ENCODE measurements at places on chromosomes 11 and 22.

DNA sequence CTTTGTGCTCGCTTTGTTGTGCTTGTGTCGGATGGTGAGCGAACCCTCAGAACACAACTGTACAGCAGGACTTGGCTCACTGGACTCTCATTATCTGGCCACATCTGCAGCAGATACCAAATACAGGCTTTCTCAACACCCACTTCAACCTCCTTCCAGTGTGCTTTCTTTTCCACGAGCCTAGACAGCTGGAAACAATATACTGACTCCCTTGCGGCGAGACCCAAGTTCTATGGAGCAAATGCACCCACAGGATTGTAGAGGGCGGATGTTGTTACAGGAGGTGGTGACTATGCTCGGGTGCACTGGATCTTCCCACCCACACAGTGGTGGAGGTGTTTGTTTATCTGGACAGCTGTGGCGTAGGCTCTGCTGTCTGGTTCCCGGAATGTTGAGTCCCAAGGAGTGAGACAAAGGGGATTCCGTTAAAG lies 204.3 kb downstream of the TENM4 start:
- no peak for DNase-seq

DNA sequence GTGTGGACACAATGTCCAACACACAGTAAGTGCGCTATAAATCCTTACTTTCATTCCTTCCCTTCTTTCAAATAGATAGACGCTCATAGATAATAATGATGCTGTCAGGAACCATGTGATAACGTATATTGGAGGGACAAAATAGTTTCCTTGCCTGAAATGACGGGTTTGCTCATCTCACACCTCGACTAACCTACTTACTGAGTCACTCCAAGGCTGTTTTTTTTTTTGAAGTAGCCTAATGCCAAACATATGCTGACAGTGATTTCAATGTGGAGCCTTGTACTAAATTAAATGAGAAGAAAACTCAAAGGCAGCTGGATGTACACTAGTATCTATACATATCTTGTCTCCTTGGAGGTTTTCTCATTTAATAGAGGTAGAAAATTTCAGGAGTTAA lies 400.5 kb downstream of the NELL1 start:
- no peak for DNase-seq

GRCh38 chr11:114207096-114207495 lies 89.1 kb upstream of the NNMT start:
- DNase-seq = no peak

- no peak for DNase-seq
These were observed 370.5 kb downstream of the MN1 start for GRCh38 chr22:27431081-27431480.

DNA sequence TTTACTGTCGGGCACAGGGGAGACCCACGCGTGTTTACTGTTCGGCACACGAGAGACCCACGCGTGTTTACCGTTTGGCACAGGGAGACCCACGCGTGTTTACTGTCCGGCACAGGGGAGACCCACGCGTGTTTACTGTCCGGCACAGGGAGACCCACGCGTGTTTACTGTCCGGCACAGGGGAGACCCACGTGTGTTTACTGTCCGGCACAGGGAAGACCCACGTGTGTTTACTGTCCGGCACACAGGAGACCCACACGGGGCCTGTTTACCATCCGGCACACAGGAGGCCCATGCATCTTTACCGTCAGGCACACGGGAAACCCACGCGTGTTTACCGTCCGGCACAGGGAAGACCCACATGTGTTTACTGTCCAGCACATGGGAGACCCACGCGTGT lies 525.1 kb downstream of the BRD1 start:
- no peak for DNase-seq

GRCh38 chr11:118629761-118630661 lies 22.6 kb downstream of the PHLDB1 start:
- no peak for DNase-seq

DNA sequence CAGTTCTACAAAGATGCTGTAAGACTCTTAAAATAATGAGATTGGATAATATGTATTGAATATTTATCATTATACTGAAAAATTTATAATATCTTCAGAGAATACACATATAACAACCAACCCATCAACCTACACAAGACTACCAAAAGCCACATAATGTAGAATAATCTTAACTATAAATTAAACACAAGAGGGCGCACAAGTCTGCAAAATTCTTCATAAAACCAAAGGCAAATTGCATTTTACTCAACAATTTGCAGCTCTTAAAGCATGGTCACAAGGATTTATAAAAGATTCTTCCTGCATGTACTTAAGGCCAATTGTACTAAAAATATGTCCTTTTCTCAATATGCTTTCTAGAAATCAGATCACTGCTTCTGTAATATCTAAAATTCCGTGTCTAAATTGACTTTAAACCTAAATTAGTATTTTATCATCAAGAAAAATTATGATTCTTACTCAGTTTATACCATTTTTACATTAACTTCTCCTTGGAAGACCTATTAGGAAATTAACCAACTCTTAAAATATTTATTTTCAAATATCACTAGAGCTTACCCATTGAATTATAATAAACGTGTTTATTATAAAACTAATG lies 79.0 kb downstream of the TTC28 start:
- no peak for DNase-seq

DNA sequence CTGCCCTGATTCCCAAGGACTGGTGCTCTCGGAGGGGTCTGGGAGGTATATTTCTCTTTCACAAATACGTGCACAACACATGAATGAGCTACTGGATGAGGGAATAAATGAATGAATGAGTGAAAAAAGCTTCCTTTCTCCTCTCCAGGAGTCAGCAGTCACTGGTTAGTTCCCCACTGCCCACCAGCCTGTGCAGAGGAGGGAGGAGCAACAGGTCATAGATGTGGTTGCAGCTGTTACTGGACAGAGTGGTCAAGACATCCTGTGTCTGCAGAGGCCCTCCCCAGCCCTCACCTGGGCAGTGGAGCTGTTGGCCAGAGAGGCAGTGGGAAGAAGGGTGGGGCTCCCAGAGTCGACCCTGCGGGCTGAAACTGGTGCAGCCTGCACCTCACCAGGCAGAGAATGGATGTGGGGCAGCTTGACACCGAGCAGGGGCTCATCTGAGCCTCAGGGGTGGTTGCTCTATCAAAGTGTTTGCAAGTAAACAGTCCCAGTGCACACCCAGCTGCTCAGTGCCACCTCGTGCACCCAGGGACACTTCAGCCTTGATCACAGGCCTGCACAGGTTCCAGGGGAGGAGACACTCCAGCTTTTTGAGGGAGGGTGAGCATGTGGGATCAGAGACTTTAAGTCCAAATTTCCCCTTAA lies 1.4 kb upstream of the VPREB1 start:
- no peak for DNase-seq

DNA sequence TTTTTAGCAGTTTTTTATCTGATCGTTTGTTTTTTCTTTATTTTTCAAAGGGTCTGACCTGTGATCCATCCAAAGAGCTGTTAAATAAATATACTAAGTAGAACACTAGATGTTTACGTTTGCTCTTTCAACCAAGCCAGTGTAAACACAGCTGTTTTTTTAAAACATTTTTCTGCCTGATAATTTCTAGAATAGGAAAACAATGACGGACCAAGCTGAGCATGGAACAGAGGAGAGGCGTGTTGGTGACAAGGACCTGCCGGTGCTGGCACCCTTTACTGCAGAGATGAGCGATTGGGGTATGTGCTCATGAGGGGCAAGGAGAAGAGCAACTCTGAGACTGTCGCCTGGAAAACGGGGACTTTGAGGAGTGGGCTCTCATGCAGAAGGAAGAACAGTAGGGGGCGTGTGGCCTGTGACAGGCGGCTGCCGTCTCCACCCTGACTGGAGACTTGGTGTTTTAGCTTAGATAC lies 28.6 kb upstream of the PANX2 start:
- no peak for DNase-seq

- DNase-seq = no peak
These were observed 46.2 kb downstream of the FAM83F start for GRCh38 chr22:40040927-40041326.

DNA sequence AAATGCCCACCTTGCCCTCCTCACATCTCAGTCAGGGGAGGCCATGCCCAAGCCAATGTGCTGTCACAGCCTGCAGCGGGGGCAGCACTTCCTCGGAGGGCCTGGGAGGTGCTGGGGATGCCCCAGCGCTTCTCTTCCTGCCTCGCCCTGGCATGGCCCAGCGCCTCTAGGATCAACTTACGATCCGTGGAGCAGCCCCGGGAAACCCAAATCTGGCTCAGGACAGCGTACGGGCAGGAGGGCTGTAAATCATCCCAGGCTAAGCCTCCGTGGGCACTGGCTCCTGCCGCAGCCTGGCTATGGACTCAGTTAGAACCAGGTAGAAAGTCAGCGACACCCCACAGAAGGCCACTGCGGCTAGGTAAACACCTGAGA lies 60.9 kb upstream of the EMID1 start:
- DNase-seq = no peak

DNA sequence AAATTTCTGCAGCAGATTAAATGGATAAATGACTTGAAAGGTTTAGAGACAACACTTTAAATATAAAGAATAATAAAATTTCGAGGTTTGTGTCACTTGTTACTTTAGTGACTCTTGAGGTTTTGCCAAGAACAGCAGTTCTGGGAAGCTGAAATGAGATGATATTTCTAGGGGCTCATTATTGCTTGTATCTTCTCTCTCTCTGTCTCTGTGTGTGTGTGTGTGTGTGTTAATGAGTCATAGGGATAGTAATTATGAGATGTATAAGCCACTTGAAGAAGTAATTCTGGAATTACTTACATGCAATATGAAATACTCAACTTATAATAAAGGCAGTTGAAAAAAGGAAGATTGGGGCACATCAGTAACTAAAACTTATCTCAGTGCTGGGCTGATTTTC lies 9.6 kb upstream of the OR10G7 start:
- no peak for DNase-seq

DNA sequence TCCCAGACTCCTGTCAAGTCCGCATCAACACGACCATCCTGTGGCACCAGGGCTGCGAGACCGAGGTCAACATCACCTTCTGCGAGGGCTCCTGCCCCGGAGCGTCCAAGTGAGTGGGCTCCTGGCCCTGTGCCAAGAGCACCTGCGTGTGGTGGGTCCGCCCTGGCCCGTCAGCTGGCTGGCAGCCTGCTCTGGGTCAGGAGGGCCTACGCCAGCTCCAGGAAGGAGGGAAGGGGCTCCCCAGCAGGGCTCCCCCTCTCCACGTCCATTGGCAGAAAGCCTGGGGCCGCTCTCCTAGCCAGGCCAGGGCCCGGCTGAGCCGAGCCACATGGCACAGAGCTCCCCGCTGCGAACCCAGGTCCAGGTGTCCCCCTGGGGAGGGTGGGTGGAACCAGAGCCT lies 37.8 kb downstream of the MUC5B start:
- no peak for DNase-seq

GRCh38 chr11:59291228-59291627 lies 67.5 kb upstream of the OR5AN1 start:
- DNase-seq = no peak

- DNase-seq = no peak
These were observed 281.8 kb downstream of the ETS1 start for GRCh38 chr11:128305588-128305987.

DNA sequence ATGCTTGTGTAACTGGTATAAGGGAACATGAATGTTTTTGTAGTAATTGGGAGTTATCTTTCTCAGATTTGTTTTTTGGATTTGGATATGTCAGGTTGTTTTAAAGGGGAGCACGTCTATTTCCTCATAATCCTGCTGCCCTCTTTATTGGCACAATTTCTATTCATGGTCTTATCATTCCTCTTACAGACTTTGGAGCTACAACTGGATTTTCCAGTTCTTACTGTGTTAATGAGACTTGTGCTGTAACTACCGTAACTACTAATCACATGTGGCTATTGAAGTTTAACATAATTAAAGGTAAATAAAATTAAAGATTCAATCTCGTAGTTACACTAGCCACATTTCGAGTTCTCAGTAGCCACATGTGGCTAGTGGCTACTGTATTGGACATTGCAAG lies 1.9 kb downstream of the FDX1 start:
- no peak for DNase-seq

DNA sequence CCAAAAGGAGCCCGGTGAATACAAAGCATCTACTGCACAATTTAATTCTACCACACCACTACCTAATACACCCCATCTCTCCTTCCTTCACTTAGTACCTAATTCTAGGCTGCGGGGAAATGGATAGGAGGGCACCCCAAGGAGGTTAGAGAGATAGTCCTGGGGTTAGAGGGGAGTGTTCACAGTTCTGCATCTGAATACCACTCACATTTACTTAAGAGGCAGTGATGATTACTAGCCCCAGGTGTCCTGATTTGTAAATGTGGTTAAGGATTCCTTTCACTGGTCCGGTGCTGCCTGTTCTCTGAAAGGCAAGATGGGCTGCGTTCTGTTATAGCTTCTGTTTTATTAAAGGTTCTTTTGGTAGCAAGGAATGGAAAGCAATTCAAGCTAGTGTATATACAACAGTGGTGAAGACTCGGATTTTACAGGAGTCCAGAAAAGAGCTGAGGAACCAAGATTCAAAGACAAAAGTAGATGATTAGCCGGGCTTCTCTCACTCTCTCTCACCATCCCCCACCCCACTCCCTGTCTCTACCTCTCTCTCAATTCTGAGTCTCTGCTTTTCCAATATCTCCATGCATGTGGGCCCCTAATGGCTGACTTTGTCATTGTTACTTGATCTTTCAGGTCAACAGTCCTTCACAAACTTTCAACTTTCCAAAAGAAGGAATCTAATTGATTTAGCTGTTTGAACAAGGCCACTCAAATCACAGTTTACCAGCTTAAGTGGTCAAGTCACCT lies 8.7 kb upstream of the KCNA4 start:
- DNase-seq = no peak

DNA sequence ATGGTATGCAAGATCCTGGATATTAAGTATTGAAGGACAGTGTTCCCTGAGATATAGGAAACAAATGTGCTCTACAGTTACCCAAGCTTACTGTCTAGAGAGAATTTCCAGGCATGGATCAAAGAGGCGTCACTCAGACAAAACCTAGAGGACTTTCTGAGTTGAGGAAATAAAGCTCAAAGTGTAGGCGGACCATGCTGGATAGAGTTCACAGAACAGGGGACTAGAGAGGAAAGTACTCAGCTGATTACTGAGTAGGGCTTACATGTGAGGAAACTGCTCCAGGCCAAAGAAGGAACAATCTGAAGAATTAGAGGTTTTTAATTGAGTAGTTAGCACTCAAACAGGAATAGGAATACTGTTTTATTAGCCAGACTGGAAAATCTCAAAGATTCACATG lies 193.3 kb downstream of the TMEM135 start:
- no peak for DNase-seq

GRCh38 chr11:85021058-85021457 lies 606.1 kb downstream of the DLG2 start:
- no peak for DNase-seq

DNA sequence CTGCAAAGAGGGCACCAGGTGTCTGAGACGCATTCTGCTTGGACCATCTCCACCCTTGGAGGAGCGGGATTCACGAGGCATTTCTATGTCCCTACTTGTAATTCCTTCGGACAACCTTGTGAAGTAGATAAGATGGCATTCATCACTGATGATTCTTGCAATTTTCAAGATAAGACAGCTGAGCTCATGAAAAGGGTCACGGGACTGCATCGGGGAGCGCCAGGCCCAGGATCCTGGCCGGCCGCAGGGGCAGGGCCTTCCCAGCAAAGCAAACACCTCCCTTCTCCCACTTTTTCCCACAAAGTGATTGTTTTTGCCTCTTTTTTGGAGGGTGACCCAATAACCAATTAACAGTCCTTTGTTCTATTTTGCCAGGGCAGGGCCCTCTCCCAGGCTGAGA lies 8.4 kb downstream of the LIF start:
- DNase-seq = no peak

- no peak for DNase-seq
These were observed 24.3 kb upstream of the PPFIA1 start for GRCh38 chr11:70246196-70246595.
